ENCODE measurements at places on chromosomes 3 and 15. TPM values are rescaled to one million over a fixed set of nuclear protein-coding genes. Genes with fewer than 3 reads are reported as not detected.

The FANCD2OS gene
- not detected for total RNA-seq

The SLC12A8 gene
- 3.4 TPM for total RNA-seq

The GRK7 gene
- total RNA-seq: not detected

The ZBED2 gene
- total RNA-seq: not detected

The BFSP2 gene
- total RNA-seq: not detected

The LRRN1 gene
- 0.85 TPM for total RNA-seq

The TRIM42 gene
- not detected for total RNA-seq

The SMAD6 gene
- 274 TPM for total RNA-seq

The SLC51A gene
- not detected for total RNA-seq

The TGM5 gene
- not detected for total RNA-seq

The FGF7 gene
- 3.8 TPM for total RNA-seq

The PIF1 gene
- 70.9 TPM for total RNA-seq

The COLQ gene
- 4.5 TPM for total RNA-seq

The TIMP4 gene
- total RNA-seq: not detected

The GOLGA8T gene
- total RNA-seq: 0.99 TPM
